ENCODE measurements at places on chromosomes 5 and 9.

DNA sequence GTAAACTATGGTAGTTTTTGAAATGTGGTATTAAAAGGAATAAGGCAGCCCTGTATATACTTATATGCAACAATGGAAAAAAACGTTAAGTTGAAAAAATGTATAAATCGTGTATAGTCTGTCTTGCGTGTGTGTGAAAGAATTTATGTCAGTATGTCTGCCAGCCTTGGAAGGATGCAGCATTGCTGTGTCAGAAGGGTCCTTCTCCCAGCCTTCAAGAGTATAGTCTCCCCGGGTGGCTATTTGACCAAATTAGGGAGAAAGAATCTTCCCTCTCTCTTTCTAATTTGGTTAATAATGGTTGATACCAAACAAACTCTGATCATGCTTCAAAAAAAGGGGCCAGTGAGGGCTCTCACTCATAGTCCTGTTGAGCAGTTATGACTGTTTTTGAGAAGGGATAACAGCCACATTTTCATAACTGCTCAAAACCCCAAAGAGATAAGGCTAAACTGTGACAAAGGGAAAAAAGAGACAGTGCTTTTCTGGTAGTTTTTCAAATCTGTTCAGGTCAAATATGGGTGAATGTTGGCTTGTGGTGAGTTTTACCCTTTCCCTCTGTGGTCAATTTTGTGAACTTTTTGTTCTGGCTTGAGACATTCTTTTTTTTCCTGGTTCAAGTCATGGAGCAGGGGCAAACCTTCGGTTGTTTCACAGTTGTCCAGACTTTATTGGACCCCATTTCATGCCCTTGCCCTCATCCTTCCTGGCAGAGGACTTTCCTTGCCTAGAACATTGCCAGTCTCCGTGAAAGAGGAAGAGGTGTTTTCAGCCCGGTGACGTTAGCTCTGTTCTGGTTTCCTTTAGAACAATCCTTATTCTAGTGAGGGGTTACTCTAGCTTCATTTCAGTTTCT, 21.0 kb downstream of the SNX30 start:
- DNase-seq: no peak

- no peak for DNase-seq
Measured at GRCh38 chr9:69388596-69388995, 63.6 kb downstream of the ENTREP1 start.

GRCh38 chr5:34548086-34548403, 108.1 kb upstream of the RAI14 start:
- DNase-seq: no peak

- no peak for DNase-seq
Measured at GRCh38 chr9:94772144-94772543, 45.6 kb downstream of the AOPEP start.

DNA sequence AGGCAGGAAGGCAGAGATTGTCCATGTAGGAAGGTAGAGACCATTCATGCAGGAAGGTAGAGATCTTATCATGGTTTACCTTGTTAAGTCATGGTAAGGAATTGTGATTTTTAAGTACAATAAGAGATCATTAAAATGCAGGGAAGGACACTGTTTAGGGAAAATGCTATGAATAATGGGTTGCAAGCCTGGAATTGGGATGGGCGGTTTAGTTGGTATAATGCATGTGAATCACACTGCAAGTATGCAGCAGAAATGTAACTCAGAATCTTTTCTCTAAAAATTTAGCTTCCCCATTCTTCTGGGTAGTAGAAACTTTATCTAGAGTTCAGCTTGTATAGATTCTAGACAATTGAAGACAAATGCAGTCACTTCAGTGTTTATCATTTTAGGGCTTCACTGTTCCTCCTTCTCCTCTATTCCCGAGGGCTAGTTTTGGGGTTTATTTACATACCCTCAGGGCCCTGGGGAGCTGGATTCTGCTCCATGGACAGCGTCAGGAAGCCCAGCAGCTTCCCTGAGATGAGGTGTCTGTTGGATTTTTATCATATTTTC, 212.0 kb downstream of the SREK1 start:
- peak; percentile 14 for DNase-seq
